GM23338 (cell line): ENCODE measurements at places on chromosomes 6 and 20. TPM values are rescaled to one million over a fixed set of nuclear protein-coding genes. Genes with fewer than 3 reads are reported as not detected.

DNA sequence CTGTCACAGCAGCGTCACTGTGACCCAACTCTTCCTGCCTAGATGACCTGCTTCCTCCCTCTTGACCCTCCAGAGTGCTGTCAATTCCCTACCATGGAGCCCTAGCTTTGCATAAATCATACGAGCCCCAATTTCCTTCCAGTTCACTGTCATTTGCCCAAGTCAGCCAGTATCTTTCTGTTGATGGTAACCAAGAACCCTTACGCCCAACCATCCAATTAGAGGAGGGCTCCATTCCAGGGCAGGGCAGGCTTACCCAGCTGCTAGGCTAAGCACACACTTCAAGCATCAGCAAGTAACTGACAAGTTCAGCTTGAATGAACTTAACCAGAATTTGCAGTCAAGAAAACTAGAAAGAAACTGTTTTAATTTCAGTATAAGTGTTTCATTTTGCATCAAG, 25.7 kb downstream of the WFDC3 start:
- peak; percentile 6 for DNase-seq

- DNase-seq: no peak
Observed at GRCh38 chr6:165883851-165884640, 221.0 kb upstream of the PDE10A start.

ADGRF1 gene
- not detected in 2 replicates for total RNA-seq

LRRC73 gene
- total RNA-seq: 0.08 and 0.59 TPM in 2 replicates

DNA sequence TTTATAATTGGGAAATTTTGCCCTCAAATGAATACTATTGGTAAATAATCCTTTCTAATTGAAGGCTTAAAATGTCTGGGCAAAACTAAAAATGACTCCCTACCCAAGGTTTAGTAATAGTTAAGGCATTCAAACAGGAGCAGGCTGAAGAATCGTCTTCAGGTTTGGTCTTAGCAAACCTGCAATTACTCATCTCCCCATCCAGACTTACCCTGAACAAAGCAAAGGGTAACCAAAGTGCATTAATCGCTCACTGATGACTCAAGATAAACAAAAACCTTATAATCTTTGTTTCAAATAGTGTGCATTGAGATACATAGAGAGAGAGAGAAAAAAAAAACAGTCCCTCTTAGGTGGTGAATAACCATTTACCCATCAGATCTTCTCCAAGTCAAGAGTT, 225.5 kb downstream of the BMP2 start:
- DNase-seq: no peak

DNA sequence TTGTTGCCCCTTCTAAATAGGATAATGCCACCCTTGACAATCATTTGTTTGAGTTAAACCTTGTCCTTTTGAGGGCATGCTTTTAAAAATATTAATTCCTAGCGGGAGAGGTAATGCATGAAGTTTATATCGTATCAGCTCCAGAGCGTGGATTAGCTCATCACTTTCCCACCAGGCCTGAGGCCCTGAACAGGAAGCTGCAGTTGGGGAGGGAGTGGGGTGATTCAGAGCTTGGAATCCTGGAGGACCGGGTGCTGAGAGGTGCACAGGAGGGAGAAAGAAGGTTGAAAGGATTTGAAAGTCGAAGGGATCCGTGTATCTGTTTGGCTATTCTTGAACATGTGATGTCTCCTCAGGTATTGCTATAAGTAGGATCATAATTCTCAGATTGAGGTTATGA, 25.0 kb downstream of the ZDHHC14 start:
- DNase-seq: no peak

TCEA2 gene
- 15.0 and 21.0 TPM in 2 replicates for total RNA-seq

EYS gene
- 0.38 TPM in 1 of 2 replicates, not detected in the other for total RNA-seq

GRCh38 chr6:154583546-154584188, 73.2 kb upstream of the CNKSR3 start:
- DNase-seq: no peak

- no peak for DNase-seq
Observed at GRCh38 chr6:165106261-165106660, 203.1 kb downstream of the C6orf118 start.

GRCh38 chr6:44914141-44914540, 414.0 kb upstream of the RUNX2 start:
- no peak for DNase-seq

FAM162B gene
- total RNA-seq: 5.9 and 6.3 TPM in 2 replicates

COX4I2 gene
- not detected in 2 replicates for total RNA-seq

SLC22A23 gene
- total RNA-seq: 38.3 TPM in 2 replicates

- peak; percentile 32 for DNase-seq
Observed at GRCh38 chr20:16916165-16916564, 168.0 kb downstream of the OTOR start.

GRCh38 chr6:24454452-24454851, 34.9 kb downstream of the GPLD1 start:
- DNase-seq: no peak

WFDC2 gene
- 27.2 and 28.0 TPM in 2 replicates for total RNA-seq

DNA sequence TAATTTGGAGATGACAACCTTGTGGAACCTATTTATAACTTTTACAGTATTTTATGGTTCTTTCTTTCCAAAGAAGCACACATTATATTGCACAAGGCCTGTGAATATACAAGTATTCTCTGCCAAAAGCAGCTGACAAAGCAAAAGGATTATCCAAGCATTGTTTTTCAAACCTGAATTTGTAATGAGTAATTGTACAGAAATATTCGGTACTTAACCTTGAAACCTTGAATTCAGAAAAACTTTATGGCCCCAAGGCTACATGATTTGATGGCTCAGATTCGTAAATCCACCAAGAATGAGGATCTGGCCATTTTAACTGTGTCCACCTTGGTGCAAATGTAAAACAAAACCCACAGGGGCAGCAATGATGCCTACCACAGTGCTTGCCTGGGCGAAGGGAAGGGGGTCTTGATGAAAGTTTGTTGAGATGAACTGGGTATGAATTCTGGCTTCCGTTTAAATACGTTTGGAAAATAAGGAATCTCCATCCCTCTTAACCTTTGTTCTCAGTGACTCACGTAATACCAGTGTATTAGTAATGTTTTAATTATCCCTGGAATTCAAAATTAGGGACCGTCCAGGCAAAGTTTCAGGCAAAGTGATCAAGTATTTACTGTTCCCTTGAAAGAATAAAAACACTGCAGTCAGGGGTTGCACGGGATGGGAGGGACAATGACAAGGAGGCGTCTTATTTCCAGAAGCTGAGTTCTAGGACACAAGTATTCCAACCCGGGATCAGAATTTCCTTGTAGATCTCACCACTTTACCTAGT, 2.7 kb upstream of the RBM24 start:
- no peak for DNase-seq

CDH26 gene
- 2.0 and 2.8 TPM in 2 replicates for total RNA-seq
